ENCODE measurements at places on chromosomes 2 and 18.
A peak's percentile ranks its signal among the peaks of the same experiment; 100 is the strongest.

GRCh38 chr2:66753660-66754059, 318.7 kb downstream of the MEIS1 start:
- no peak for DNase-seq

- no peak for DNase-seq
These were observed 111.6 kb downstream of the TACR1 start for GRCh38 chr2:75087736-75088135.

GRCh38 chr2:59791004-59791618, 762.3 kb downstream of the BCL11A start:
- no peak for DNase-seq

- no peak for DNase-seq
These were observed 13.9 kb upstream of the MAT2A start for GRCh38 chr2:85525029-85525428.

DNA sequence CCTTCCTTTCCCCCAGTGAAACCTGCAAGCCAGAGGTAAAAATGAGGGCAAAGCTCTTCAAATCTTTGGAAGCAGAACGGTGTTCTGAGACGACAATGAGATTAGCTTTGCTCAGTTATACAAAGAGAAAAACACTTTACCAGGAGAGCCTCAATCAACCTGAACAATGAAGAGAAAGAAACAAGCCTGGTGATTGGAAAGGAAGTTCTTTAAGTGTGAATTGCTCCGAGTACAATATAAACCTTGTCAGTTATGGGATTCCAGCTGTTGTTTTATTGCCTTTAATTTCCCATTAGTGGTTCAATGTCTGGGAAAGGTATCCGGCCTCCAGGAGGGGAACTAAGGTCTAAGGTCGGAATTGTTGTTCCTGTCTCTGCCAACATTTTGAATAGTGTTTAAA, 901.6 kb downstream of the EPHA4 start:
- DNase-seq: no peak

- DNase-seq: peak; percentile 87
These were observed 81.5 kb upstream of the PPM1B start for GRCh38 chr2:44087036-44087713.

DNA sequence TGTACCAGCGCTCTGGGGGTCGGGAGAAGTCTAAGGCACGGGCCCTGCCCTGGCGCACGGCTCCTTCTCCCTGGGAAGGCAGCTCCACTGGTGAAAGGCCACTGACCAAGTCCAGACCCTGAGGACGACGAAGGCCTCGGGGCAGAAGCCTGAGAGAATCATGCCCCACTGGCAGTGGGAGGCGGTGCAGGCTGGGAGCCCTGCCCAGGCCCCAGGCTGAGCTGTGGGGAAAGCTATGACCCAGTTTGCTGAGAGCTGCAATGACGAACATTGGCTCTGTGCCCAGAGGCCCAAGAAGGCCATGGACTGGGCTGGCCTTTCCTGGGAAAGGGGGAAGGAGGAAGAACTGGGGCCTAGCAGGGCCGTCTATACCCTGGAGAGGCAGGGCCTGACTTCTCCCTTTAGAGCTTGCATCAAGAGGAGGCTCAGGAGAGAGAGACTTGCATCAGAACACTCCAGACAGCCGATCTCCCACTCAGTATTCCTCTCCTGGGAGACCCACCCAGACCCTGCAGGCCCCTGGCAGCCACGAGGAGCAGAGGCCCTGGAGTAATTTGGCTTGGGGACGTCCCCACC, 32.9 kb downstream of the HS1BP3 start:
- DNase-seq: peak; percentile 84

DNA sequence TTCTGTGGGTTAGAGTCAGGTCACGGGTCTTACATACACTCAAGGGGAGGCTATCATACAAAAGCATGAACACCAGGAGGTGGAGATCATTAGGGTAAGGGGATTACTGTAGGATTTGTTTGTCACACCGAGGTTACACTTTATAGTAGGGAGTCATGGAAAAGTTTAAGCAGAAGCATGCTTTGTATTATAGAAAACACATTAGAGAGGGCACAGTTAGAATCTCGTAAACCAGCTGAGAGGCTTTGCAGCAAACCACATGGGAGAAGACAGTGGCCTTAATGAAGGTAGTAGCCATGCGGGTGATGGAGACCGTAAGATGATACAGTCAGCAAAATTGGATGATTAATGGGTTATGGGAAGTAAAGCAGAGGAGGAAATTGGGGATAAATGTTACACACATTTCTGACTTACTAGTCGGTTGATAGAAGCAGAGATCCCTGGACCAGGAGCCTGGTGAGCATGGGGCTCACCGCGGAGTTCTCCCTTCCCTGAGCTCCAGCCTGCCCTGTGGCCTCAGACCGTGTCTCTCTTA, 75.6 kb downstream of the MAPRE2 start:
- DNase-seq: no peak

DNA sequence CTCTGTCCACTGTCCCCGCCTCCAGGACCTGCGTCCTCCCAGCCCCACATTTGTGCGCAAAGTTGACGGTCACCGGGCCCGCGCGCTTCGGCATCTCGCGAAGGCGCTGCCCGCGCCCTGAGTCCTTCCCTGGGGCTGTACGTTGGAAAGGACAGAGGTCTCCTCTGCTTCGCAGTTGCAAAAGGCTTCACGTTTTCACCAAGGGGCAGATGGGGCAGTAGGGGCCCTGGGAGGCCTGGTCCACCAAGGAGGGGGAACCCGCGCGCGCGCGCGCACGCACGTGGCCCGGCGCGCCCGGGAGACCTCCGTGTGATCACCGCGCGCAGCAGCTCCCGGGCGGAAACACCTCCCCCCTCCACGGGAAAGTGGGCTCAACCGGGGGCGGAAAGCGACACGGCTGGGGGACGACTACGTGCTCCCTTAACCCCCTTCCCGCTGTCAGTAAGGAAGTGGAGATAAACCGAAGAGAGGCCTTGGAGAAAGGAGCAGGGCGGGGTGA, 21.9 kb downstream of the TEX44 start:
- no peak for DNase-seq

DNA sequence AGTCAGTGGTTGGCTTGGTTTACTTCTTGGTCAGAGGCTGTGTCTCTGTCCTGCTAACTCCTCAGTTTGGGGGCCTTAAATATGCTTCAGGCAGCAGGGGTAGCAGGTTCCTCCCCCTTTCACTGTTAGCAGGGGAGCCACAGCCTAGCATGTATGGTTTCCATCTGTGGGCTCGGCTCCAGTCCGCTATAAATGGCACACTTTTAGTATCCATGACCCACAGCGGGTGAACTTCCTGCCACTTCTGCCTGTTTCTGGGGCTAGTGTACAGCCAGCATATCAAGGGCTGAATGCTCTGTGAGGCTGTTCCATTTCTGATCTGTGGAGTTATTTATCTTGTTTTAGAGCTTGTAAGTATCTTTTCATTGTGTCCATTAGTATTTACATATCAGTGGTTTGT, 58.3 kb downstream of the MRPL33 start:
- no peak for DNase-seq

DNA sequence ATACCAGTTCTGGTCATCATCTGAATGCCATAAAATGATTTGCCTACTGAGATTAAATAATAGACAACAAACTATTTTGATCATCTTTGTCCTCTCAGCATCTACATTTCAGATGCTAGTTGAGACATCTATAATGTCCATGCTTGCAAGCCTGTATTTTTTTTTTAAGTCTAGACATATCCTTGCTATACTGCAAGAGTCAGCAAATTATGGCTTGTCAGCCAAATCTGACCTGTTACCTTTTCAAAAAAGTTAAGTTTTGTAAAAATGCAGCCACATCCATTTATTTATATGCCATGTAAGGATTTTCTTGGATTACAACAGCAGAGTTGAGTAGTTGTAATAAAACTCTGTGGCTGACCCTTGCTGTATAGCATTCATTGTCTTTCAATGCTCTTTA, 1355.7 kb upstream of the FAM98A start:
- DNase-seq: no peak

DNA sequence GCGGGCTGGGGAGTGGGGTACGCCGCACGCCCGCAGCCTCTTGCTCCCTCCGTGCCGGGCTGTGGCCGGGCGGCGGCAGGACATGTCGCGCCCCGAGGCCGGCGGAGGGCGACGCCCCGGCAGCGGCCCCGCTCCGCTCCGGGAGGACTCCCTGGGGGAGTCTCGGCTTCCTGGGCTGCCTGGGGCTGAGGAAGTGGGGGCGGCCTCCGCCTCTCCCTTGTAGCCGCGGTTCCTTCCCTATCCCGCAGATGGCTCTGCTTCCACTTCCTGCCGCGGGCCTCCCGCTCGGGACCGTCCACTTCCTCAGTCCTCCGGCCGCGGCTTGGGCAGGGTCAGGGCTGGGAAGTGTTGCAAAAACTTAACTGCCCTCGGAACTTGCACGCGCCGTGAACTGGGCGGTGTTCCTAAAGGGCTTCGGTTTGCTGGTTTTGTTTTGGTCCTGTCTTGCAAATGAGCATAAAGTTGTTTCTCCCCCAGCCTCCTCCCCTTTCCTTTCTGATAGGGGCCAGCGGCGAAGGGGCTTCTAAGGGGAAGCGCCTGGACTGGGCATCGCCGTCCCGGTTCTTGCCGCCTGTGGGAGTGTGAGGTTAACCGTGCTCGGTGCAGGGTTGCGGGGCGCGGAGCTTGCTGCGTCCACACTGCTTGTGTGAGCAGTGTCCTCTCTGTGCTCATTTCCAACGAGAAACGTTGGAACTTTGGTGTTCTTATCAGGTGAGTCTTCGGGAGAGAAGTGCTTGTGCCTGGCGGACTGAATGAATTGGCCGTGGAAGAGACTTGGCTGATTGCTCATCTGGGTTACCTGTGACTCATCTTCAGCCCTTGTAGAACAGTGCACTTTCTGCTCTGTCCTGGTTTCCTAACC, 600 bp downstream of the RALB start:
- peak; percentile 58 for DNase-seq

DNA sequence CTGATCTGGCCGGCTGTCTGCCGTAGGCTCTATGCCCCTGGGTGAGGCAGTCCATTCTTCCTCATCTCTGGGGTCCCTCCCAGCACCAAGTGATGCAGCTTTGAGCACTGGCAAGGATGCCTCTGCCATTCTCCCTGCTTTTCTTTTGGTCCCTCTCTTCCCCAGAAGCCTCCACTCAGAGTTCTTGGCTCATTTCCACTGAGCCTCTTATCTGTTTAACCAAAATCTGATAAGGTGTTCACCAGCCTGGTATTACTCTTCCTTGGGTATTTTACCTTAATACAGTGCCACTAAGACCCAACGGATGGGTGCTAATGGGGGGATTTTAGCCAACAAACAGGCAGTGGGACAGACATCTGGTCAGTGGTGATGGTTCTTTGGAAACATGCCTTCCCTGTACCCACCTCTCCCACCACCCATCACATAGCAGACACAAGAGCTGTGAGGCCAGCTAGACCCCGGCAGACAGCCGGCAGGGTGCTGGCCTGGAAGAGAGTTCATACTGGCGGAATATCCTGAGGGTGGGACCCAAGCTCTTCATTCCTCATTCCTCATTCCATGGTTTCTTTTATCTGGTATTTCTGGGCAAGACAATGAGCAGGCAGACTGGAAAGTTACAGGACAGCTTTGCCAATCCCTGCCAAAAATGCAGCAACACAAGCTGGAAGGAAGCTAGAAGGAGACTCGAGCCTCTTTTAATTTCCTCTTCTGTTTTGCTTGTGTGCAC, 34.6 kb downstream of the ZBTB7C start:
- DNase-seq: no peak

GRCh38 chr2:84016183-84016582, 442.9 kb downstream of the SUCLG1 start:
- DNase-seq: no peak

DNA sequence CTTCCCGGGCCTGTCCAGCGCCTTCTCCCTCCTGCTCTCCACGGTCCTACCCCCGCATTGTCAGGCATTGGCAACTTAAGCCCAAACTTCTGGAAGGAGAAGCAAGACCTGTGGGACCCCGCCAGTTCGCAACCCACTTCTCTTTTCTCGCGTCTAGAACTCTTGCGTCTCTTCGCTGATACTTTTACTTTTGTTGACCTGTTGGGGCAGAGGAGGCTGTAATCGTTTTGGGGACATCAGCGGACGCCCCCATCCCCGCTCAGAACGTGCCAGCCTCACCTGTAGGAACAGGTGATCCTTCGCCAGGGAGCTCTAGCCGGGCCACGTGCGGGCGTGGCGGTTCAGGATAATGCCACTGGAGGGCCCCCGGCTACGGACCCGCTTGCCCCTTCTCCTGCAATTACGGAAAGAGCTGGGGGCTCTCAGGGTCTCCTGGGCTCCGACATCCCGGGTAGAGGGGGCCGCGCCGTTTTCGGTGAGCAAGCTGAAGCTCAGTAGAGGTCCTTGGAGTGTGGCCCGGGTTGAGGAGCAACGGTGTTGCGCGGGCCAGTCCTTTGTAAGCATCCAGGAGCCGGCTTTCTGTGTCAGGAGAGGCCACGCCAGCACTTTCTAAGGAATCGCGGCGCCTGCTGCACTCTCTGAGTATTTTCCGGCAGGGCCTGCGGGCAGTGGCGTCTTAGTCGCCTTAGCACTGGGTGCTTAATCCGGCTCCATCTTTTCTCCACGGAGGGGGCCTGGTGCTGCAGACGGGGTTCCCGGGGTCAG, 1.6 kb downstream of the MTCL1 start:
- DNase-seq: peak; percentile 50

GRCh38 chr2:216465579-216466195, 33.0 kb upstream of the RPL37A start:
- DNase-seq: peak; percentile 40

DNA sequence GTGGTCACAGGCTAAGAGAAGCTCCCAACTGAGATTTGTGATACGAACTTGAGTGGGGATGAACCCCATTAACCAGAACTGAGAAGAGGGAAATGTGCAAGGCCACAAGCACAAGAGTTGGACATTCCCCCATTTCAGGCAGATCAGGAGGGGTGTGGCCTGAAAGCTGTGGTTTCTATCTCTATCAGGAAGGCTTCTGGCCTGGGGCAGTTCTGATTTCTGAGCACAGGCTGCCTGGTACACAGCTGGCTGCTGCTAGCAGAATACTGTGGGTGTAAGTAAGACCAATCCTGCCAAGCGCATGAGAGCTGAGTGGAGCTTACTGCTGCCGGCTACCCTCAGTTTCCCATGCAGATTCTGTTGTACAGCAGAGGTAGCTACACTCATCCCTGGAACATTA, 484.6 kb downstream of the SATB2 start:
- no peak for DNase-seq
